NCI-H2171 (cell line): ENCODE measurements at places on chromosomes 12 and 14.

- no peak for DNase-seq
These were observed 30.2 kb downstream of the ARL6IP4 start for GRCh38 chr12:123010681-123011080.

DNA sequence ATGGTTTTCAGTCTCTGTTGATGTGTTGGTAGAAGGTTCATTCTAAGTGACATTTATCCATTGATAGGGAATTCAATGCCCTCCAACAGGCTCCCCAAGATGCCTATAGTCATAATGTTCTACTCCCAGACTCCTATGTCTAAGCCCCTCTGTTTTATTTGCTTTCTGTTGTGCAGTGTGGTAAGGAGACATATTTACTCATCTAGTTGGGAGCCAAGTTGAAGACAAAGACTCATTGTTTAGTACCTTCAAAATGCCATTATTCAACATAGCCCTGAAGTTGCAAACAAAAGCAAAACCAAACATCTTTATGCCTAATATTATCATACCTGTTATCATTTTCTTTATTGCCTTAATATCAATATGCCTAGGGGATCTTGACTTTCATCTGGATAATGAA is 302.1 kb downstream of the RMST start:
- no peak for DNase-seq

DNA sequence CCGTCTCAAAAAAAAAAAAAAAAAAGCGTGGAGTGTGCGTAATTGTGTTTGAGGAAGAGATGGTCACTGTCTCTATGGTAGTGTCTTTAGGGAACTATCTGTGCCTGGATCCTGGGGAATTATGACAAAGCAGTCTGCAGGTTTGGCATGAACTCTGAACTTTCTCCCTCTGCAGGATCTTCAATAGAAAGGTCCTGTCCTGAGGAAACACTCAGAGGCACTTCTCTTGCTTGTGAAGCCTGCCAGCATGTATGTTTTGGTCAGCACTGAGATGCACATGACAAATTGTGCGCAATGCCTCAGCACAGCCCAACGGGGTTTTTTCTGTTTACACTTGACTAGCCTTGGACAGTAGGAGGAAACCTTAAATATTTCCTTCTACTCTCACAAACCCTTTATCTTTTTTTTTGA is 46.6 kb downstream of the ATF7 start:
- no peak for DNase-seq

DNA sequence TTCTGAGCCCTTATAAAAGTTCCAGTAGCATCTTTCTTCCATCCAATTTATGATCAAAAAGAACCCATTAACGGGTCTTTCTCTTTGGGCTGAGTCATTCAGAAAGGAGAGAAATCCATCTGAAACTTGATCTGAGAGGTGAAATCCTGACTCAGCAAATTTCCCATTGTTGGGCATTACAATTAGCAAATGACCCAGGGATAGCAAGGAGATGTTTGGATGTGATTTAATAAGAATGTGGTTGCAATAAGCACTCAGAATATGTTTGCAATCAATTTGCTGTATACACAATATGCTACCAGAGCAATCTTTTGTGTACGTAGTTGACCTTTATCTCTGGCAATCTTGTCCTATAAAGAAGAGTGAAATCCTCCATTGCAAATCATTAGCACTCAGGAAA is 122.7 kb downstream of the CCDC60 start:
- no peak for DNase-seq

DNA sequence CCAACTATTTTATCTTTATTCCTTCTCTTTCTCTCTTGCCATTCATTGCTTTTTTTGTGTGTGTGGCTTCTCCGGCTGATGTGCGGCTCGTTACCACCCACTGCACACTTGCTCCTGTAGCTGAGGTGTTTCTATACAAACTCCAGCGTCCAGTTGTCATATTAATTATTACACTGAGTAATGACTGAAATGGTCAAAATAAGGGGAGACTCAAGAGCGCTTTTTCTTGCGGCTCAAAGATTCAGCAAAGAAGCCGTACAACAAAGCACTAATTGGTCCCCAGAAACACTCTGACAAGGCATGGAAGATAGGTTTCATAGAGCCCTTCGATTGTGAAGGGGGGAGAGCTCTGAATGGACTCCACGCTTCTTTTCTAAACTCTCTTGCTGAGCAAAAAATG is 5.6 kb upstream of the ASCL1 start:
- no peak for DNase-seq

DNA sequence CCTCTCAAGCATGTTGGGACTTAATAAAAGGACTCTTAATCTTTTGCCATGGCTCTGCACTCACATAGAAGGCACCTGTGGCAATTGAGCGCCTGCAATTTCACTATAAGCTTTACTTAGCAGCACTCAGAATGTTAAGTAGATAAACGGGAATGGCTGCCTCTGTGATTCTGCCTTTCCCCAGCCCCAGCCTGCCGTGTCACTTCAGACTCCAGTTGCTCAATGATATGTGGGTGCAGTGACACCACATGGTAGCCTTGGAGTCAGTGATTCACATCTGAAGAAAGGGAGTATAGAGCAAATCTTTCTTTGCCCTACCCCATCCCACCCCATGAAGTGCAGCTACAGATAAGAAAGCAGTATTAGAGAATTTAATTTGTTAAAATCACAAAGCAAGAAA is 96.1 kb downstream of the ZFC3H1 start:
- no peak for DNase-seq

GRCh38 chr14:80404413-80404812 is 193.1 kb upstream of the DIO2 start:
- no peak for DNase-seq

DNA sequence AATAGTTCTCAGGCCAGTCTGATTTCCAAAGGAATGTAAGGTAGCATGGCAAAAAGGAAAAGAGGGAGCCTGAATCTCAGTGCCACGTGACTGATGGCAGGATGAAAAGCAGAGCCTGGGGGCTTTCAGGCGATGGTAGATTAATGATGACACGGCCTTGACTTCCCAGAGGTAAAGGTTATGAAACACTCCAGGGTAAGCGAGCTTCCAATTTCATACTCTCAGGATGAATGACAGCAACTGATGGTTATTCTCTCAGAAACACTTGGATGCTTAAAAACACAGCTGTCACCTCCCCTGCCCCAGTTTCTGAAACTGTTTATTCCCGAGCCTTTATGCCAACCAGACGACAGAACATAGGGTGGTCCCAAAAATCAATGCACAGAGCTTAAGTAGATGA is 28.8 kb downstream of the GDF11 start:
- DNase-seq, result peak; percentile 52

- no peak for DNase-seq
These were observed 106.5 kb upstream of the LMNTD1 start for GRCh38 chr12:25659621-25660020.

- no peak for DNase-seq
These were observed 61.2 kb downstream of the ATXN7L3B start for GRCh38 chr12:74598819-74599218.

DNA sequence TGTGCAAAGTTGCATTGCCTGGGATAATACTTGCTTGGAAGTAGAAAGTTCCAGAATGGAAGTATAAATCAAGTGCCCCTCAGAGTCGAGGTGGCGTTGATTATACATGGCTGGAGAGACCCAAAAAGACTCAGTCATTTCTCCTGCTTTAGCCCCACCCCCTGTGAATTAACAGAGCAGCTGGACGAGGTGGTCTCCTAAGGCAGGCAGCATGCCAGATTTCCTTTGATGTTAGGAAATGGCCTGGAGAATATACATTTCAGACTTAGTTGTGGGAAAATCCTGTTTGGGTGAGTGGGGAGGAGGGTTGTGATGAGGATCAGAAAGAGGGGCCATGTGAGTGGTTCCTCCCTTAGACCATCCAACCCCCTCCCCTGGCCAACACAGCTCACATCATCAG is 406.1 kb upstream of the TMPO start:
- DNase-seq, result no peak

- no peak for DNase-seq
These were observed 6.4 kb downstream of the SLC15A4 start for GRCh38 chr12:128817111-128818015.

DNA sequence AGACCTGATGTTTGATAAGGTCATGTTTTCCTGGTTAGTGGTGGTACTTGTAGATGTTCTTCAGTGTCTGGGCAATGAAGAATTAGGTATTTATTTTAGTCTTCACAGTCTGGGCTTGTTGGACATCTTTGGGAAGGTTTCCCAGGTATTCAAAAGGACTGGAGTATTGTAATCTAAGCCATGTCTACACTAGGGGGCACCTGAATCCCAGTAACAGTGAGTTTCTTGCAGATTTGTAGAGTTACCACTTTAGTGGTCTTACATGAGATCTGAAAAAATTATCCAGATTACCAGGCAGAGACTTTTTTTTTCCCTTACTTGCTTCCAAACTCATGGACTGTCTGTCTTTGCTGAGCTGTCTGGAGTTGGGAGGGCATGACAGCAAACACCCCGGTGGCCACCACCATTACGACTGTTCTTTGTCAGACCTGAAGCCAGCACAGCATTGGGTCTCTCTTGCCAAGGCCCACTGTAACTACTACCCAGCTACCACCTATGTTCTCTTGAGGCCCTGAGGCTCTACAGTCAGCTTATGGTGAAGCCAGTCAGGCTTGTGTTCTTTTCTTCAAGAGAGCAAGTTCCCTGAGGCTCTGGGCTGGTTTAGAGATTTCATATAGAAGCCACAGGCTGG is 820.7 kb upstream of the FBXO33 start:
- no peak for DNase-seq

DNA sequence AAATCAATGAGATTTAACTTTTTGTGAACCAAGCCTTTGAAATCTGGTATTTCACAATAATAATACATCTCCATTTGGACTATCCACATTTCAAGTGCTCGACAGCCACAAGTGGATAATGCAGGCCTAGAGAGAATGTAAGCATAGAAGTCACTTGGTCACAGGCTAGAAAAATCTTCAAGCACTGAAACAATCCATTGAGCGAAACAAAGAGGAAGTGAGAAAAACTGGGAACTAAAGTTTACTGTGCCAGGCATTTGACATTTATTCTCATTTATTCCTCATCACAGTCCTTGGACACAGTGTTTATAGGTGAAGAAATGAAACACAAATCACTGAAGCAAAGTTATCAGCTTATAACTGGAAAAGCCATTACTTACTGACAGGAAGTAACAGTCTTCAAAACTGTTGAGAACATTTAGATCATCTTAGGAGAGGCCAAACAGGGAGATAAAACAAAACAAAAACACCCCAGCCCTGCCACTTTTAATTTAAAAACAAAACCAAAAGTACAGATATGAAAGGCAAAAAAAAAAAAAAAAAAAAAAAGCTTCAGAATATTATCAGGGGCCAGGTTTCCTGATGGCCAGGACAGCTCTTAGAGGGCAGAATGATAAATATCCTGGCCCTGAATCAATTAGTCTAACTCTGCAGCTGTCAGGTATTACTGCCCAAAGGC is 29.2 kb downstream of the GNS start:
- DNase-seq, result no peak

GRCh38 chr14:93708311-93708734 is 80.0 kb downstream of the PRIMA1 start:
- DNase-seq, result no peak

- DNase-seq, result no peak
These were observed 36.5 kb upstream of the SSTR1 start for GRCh38 chr14:38171197-38171596.
